ENCODE measurements at places on chromosomes 1 and 21. TPM values are rescaled to one million over a fixed set of nuclear protein-coding genes. Genes with fewer than 3 reads are reported as not detected.

Gene RUNX1
- 2.0 TPM for total RNA-seq

Gene ATP5IF1
- total RNA-seq = 34.5 TPM

Gene RGS13
- total RNA-seq = not detected

DNA sequence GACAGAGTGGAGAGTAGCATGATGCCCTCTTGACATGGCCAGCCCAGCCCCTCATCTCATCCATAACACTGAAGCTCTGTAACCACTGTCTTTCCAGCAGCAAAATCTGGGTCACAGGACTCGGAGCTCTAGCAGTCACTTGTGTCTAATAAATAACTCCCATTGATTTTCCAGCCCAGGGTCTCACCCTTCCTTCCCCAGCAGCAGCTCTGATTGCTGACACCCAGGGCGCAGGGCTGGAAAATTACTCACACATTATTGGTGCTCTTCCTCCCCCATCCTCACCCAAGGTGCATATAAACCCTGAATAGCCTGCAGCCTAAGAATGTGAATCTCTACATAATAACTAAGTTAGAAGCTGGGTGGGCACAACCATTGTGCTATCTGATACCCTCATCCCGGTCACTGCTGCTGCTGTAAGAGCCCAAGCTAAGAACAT is 21.1 kb upstream of the OR10J5 start:
- no peak for DNase-seq

- DNase-seq = no peak
These were observed 68.4 kb upstream of the EDEM3 start for GRCh38 chr1:184823080-184823479.

GRCh38 chr1:209883341-209883971 is 54.6 kb upstream of the SYT14 start:
- DNase-seq = no peak

DNA sequence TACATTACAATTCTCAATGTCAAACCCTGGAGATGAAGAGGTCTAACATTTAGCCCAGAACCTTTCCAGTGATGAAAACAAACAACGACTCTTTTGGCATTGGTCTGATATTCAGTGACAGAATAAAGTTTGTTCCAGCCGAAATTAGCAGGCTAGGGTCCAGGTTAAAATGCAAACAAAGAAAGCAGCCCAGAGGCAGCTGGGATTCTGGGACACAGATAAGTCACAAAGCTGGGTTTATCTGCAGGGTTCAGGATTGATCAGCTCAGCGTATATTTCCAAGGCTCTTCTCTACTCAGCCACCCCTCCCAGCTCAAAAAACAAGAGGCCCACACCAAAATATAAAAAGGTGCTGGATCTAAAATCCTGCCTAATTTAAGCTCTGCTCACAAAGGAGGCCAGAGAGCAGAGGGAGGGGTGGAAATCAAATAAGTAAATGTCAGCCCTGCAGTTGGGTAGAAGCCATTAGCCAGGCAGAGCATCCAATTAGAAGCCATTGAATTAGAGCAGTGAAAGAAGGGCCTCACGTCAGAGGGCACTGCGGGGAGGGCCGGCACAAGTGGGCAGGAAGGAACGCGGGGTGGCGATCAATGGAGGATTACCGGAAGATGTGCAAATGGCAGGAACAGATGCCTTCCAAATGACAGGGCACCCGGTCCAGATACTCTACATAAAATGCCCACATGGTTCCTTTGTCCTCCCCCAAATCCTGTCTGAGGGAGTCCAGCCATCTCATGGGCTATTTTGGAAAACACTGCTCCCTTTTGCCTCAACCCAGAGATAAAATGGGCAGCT is 3.2 kb upstream of the KLHDC8A start:
- DNase-seq = no peak

DNA sequence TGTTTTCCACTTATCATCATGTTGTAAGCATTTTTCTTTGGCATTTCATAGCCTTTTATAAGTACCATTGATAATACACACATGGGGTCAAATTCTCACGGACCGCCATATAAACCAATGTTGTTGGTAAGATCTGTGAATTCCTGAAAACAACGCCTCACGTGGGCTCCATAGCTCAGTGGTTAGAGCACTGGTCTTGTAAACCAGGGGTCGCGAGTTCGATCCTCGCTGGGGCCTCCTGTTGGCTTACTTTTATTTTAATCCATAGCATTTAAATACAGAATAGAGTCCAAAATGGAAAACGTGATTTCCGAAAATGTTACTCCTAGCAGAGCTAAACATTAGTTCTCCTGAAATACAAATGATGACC is 83.1 kb downstream of the HHIPL2 start:
- peak; percentile 11 for DNase-seq

Gene LDLRAD1
- total RNA-seq = not detected

DNA sequence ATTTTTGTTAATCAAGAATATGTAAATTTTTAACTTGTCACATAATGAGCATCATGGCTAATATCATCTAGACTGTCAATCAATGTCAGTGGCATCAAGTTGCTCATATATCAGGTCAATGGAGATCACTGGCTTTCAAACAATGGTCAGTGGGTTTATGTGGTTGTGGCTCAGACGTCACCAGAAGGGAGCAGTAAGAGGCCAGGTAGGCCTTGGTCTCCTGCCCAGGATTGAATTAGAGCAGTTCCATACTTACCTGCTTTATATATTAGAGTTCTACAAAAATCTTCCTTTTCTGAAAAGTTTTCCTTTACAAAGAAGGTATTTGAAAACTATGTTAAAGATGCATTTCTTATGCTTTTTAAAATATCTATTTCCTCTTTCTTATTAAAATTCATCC is 206.3 kb upstream of the B3GALT2 start:
- no peak for DNase-seq

DNA sequence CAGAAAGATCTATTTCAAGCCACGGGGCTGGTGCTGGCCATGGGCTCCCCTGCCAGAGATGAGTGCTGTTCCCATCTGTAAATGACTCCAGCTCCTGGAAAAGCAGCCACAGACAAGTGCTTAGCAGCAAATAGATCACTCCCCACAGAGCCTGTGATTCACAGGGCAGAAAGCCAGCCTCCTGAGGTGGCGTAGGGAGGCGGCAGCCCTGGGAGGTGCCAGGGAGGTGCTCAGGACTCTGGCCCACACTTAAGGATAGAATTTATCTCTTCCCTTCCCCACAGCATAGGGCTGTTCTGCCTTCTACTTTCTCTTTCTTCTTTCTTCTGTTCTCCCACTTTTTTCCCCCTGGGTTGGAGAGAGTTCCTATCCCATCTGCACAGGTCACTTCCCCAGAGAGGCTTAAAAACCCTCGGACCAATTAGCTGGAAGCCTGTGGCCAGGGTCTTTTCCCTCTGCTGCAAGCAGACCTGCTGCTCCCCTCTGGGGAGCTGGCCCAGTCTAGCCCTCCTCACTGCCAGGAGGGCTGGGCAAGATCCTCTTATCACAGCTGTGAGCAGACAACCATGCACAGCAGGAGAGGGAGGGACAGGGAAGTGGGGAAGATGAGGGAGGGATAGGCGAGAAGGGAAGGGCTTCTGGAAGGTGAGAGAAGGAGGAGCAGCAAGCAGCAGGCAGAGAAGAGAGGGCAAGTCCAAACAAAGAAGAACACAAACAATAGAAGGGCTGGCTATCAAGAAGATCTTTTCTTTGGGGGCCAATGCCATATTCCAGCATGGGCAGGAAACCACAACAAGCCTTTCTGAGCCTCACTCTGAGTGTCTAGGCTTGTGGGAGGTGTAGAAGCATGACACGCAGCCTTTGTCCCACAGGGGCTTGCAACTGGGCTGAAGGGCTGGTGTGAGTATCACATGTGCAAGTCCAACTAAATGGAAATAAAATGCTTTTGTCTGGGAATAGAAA is 41.0 kb downstream of the KCND3 start:
- DNase-seq = peak; percentile 73

DNA sequence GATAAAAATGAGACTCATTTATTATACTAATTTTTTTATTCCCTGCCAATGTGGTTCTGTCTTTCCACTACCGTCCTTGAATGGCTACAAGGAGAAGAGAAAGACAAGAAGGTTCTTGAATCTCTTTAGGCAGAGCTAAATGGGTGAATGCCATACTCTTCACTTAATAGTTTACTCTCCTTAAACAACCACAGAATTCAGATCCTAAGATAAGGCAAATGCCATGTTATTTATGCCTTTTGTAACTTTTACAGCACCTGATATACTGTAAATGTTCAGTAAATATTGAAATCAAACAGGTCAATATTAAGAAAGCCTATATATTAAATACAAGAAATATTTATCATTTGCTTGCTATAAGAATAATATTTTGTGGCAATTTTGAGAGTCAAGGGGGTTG is 58.4 kb downstream of the IGSF5 start:
- DNase-seq = no peak

- DNase-seq = no peak
These were observed 108.2 kb downstream of the DIRAS3 start for GRCh38 chr1:67942274-67942673.

GRCh38 chr1:168476588-168477385 is 67.0 kb downstream of the XCL2 start:
- no peak for DNase-seq

DNA sequence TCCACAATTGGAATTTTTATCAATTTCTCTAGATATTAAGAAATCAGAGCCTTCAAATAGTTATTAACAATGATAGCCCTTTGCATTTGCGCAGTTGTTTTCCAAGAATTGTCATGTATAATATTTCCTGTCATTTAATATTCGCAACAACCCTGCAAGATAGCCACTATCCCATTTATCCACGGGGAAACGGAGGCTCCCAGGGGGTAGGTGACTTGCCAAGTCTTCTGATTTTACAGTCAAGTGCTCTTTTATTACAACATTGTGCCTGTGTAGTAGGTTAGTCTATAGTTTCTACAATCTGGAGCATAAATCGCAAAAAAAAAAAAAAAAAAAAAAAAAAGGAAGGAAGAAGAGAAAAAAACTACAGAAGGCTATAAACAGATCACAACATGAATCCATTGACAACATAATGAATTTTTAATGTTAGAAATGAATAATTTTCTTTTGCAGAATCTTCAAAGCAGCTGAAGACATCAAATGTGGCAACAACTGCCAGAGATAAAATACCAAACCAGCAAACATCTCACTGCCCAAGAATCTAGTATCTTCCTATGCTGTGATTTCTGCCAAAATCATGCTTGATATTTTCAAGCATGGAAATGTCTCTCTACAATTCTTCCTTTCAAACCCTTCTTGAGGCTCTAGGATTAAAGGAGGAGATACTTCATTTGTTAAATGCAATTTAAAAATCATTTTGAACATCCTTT is 125.5 kb downstream of the PTPN14 start:
- DNase-seq = no peak

GRCh38 chr1:85091671-85092280 is 43.5 kb upstream of the MCOLN3 start:
- DNase-seq = no peak

DNA sequence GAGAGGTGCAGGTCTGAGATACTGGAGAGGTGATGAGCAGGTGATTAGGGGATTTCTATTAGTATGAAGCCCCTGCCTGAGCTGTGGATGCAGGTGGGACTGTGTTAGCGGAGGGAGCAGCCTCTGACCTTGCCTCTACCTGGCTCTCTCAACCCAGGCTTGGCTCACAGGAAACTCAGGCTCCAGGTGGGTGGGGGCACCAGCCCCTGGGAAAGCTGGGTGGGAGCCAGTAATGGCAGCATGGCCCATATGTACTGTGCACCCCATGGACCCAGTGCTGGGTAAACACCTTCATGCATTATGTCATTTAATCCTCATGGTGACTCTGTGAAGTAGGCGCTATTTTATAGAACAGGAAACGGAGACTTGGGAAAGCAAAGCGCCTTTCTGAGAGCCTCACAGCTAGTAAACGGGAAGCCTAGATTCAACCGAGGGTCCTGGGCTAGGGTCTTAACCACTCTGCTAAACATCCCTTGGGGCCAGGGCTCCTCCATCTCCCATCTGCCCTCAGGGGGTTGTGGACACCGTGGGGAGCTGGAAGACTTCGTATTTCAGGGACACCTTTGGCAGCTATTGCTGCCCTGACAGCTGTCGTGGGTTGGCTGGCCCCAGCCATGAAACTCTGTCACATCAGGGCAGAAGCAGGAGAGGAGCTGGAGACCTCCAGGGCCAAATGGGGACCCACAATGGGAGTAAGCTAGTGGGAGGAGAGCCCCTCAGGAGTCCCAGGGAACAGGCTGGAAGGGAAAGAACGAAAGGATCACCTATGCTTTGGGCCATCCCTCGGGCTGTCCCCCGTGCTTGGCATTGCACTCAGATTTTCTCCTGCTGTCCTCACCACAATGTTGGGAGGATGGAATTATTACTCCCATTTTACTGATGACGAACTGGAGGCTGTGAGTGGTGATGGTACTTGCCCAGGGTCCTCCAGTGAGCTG is 59.6 kb upstream of the CSF3R start:
- DNase-seq = no peak

- DNase-seq = no peak
These were observed 3.2 kb upstream of the ARTN start for GRCh38 chr1:43930168-43930948.

GRCh38 chr21:43734131-43734927 is 15.4 kb downstream of the PDXK start:
- no peak for DNase-seq

Gene RNPEP
- total RNA-seq = 18.9 TPM

- DNase-seq = no peak
These were observed 93.1 kb downstream of the TAS1R2 start for GRCh38 chr1:18766328-18766727.

- no peak for DNase-seq
These were observed 74.7 kb upstream of the KCNK2 start for GRCh38 chr1:215007880-215008279.

- no peak for DNase-seq
These were observed 31.5 kb downstream of the OLIG1 start for GRCh38 chr21:33101300-33101911.

DNA sequence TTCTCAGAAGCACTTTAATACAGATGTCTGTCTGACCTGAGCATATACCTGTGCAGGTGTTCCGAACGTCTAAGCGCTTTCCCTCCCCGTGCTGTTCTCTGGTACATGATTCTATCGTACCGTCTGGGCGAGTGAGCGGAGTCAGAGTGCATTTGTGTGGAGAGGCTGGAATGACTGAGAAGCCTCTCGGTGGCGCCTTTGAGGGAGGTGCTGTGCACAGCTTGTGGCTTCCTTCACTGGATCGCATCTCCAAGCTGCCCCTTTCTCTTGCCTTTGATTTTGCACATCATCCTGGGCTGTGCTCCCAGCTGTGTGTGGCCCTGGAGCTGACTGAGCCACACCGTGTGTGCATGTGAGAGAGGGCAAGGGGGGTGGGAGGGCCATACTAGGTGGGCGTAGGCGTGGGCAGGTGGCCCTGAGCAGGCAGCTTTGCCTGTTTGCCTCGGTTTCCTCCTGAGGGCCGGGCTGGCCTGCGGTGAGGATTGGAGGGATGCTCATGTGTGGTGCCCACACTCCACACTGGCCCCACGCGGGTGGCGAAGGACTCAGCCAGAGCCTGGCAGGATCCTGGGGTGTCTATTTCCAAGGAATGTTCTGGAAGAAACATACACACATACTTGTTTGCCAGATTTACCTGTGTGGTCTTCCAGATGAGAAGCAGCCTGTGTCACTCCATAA is 105.3 kb downstream of the ADARB1 start:
- no peak for DNase-seq

Gene LINGO4
- total RNA-seq = not detected

GRCh38 chr1:14598498-14599182 is at the start of gene KAZN:
TSS of gene KAZN (plus strand) at chr1:14598685.
- DNase-seq = no peak

- DNase-seq = no peak
These were observed 44.5 kb upstream of the EDN2 start for GRCh38 chr1:41528726-41529605.
